ENCODE measurements at places on chromosomes 2 and 18.
A peak's percentile ranks its signal among the peaks of the same experiment; 100 is the strongest.

DNA sequence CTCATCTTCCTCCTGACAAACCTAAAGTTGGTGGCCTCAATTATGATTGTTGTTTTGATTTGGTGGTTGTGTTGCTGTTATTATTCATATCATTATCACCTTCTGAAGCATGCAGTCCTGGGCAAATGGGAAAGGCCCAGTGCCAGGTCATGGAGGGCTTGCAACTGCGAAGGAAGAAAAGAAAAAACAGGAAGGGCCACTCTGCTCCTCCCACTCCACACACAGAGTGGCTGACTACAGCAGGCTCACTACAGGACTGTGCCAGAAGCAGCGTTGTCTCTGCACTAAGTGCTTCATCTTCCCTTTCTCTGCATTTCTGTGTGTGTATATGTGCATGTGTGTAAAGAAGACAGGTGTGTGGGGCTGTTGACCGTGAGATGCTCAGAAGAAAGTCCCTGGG lies 231.9 kb downstream of the ANKRD30B start:
- DNase-seq = no peak

DNA sequence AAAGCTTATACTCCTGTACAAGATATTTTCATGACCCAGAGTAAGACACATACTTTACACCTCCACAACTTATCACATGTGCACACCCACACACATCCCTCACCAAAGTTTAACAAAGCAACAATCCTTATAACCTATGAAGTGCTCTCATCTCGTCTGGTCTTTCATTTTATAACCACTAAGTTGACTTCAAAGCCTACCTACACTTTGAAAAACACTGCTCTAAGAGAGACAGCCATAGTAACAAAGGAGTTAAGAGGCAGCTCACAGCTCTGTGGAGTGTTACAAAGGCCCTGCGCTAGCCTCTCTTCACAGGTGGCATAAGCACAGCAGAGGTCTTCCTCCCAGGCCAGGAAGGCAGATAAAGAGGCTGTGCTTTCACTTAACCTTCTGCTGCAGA lies 69.7 kb upstream of the TMEM200C start:
- DNase-seq = no peak

DNA sequence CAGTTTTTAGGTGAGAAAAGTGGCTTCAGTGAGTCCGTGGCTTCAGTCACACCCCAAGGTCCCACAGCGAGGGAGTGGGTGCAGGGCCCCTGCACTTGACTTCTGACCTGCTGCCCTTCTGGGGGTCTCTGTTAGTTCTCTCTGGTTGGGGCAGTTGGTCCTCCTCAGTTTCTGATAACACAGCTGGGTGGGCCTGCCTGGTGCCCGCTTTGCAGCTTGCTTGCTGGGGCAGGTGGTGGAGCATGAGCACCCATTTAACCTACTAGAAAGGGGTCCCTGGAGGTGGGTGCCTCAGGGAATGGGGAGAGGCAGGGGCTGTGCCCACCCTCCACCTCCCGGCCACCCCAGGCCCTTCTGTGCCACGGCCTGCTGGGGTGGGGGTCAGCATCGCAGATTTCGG lies 83.2 kb downstream of the ASB1 start:
- DNase-seq = no peak

DNA sequence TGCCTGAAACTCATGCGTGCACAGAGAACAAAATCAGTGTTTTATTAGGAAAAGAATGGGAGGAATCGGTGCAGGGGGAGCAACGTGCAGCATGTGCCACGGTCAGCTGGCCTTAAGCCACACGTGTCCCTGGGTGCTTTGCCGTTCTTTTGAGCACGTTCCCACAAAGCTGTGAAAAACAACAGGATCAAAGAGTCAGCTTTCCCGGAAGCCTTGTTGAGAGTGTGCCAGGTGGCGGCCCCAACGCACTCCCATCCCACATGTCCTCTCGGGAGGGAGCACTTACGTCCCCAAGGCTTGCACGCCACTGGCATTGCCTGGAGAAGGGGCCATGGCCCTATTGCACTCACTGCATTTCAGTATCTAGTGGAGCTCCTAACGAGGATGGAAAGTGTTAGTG lies 511.2 kb downstream of the EIPR1 start:
- no peak for DNase-seq

DNA sequence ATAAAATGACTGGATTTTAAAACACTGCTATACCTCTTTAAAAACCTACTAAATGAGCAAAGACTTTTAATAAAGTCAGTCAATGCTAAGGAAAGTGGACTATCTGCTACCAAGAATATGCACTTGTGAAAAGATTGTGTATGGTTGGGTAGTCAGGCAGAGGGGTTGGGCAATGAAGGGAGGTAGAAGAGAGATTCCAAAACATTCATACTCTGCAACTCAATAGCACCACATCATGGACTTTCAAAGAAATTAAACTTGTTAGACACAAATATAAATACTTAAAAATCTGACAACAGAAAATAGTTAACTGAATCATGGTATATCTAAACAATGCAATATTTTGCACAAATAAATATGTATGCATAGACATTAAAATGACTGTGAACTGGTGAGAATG lies 139.9 kb upstream of the MAPRE2 start:
- DNase-seq = no peak

- DNase-seq = no peak
These were observed 94.5 kb upstream of the FN1 start for GRCh38 chr2:215530191-215530968.

- no peak for DNase-seq
These were observed 147.3 kb downstream of the IRS1 start for GRCh38 chr2:226652369-226652768.

- DNase-seq = no peak
These were observed 40.9 kb upstream of the NEB start for GRCh38 chr2:151775057-151775740.

- DNase-seq = no peak
These were observed 34.5 kb downstream of the RPL31 start for GRCh38 chr2:101036562-101036961.

- no peak for DNase-seq
These were observed 12.3 kb downstream of the FASTKD1 start for GRCh38 chr2:169561364-169561763.

DNA sequence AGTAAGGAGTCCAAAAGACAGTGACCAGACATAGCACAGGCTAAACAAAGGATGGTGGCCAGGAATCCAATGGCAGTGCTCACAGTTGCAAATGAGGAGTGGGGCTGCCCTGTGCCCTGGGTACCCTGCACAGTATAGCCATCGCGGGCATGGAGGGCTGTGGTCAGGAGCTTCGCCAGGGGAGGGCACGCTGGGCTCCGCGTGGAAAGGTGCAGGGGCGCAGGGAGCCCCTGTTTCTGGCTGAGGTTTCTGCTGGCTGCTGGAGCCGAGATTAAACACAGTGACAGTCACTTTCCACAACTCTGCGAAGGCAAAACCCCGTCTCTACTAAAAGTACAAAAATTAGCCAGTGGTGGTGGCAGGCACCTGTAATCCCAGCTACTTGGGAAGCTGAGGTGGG lies 194.7 kb downstream of the GALR1 start:
- no peak for DNase-seq

- DNase-seq = no peak
These were observed 29.7 kb downstream of the NAB1 start for GRCh38 chr2:190678444-190679162.

DNA sequence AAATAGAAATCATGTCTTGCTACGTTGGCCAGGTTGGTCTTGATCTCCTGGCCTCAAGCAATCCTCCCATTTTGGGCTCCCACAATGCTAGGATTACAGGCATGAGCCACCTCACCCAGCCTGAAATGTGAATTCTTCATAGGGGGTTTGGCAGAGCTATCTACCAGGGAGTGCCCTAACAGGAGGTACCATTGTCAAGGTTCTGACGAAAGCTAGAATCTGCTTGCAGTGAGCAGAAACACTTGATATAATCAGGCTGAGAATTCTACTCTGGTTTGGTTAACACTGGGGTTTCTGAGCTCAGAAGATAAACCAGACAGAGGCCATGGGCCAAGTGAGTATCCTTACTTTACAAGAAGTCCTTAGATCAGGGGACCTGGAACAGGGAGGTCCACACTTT lies 7.2 kb upstream of the LAMA3 start:
- no peak for DNase-seq

GRCh38 chr2:85851253-85852151 lies 37.3 kb downstream of the ST3GAL5 start:
- no peak for DNase-seq

GRCh38 chr2:30115141-30115980 lies 31.4 kb upstream of the YPEL5 start:
- DNase-seq = peak; percentile 18

DNA sequence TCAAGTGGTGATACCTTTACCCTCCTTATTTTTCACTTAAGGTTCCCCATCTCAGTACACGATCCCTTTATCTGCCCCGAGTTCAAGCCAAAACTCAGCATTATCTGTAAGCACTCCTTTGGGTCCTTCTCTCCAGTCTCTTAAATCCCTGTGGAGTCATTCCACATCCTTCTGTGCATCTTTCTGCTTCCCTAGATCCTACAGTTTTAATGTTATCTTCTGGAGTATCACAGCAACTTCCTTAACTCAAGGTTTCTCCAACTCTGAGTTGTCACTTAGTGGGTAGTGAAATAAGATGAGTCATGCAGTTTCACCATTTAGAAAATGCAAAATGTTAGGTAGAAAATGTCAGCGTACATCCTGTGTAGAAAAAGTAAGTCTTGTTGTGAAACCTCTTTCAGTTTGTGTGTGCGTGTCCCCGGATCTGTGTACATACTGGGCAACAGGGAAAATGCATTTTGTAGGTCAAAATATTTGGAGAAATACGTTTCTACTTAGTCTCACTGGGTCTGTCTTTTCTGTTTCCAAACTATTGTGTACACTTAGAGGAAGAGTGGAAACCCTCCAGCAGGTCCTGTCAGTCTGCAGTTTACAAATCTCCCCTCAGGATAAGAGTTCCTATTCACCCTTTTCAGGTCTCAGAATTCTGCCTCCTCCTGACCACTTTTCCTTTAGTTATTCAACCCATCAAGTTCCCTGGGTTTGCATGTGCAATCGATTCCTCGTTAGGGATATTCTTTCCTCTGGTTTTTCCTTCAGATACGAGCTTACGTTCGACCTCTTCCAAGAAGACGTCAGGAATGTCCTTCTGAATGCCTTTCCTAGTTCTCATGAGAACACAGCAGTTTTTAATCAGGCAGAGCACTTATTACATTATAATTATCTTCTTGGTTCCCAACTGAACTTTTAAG lies 154.8 kb downstream of the TGIF1 start:
- no peak for DNase-seq

DNA sequence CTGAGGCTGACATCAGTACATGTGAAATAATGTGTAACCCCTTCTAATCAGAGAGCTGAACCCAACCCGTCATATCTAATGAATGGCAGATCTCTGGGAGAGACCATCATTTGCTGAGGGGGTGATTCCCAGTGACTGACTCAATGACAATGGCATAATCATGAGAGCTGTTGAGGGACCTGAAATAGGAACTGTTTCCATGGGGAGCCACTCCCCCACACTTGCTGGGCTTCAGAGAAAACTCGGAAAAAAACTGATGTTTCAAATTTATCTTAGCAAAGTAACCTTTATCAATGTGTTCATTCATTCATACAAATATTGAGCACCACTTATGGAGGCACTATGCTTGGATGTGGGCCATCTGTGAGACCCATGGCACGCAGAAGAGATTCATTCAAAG lies 93.4 kb upstream of the ZBTB14 start:
- DNase-seq = no peak

GRCh38 chr18:57446322-57446721 lies 11.1 kb downstream of the ONECUT2 start:
- no peak for DNase-seq

- DNase-seq = no peak
These were observed 36.2 kb upstream of the NT5C1B start for GRCh38 chr2:18625563-18625962.

GRCh38 chr2:37877457-37878315 lies 47.4 kb upstream of the RMDN2 start:
- DNase-seq = no peak

DNA sequence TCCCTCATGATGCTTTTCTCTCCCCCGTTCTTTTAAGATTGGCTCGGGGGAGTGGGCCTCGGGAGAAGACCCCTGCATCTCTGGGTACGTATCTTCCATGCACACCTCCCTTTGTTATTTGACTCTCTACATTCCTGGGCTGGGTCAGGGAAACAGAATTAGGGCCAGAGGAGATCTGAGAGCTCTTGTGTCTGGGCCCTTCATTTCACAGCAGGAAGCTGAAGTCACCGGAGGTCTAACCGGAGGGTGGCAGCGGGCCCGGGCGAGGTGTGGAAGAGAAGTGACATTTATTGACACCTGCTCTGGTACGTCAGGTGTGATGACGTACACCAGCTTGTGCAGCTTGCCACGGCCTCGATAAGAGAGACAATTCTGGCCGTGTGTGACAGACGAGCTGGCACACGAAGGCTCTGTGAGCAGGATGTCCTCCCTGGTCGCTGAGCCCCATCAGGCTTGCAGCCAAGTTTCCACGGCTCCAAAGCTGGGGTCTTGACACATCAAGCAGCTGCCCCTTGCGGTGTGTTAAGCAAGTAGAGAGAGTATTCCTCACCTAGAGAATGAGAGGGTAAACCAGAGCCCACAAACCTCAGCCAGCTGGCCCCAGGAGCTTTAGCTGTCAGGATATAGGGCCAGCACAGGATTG lies 30.4 kb downstream of the TOGARAM2 start:
- peak; percentile 94 for DNase-seq

GRCh38 chr2:136045835-136046570 lies 60.6 kb upstream of the DARS1 start:
- no peak for DNase-seq

DNA sequence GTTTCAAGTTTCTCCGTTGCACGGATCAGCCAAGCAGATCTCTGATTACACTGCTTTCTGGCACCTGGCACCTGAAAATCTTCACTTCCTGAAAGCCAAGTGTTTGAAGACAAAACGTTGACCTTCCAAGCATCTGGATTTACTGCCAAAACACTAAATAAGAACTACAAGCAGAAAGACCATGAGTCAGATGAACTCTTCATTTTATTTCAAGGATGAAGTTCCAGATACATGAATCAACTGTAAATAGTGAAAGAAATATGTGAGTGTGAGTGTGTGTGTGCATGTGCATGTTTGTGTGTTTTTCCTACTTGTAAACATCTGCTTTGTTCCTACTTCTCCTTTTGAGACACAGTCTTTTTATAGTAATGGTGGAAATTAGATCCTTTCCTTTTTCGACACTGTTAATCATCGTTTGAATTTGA lies 60.0 kb upstream of the DTNA start:
- no peak for DNase-seq

- DNase-seq = no peak
These were observed 7.4 kb downstream of the RAPGEF4 start for GRCh38 chr2:172742931-172743540.

DNA sequence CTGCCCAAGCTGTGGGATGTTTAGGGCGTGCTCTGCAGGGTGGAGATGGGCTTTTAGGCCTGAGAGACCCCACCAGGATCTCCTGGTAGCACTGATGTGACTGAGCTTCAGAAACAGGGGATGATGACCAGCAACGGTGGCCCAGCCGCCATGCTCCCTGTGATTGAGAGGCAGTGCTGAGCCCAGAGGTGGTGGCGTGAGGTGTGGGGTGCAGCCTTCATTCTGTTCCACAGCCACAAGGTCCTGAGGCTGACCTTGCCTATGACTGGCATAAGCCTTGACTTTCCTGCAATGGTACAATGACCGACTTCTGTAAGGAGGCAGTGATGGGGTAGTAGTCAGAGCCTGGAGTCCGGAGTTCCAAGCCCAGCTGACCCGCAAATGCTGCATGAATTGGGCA lies 263.3 kb downstream of the TSN start:
- no peak for DNase-seq
